ENCODE measurements at places on chromosomes 11 and 22. TPM values are rescaled to one million over a fixed set of nuclear protein-coding genes. Genes with fewer than 3 reads are reported as not detected.

Gene OR52I1
- 5.5 TPM for total RNA-seq

Gene SCGB1D2
- not detected for total RNA-seq

Gene F2
- not detected for total RNA-seq

Gene TRPM5
- total RNA-seq, result not detected

Gene P4HA3
- 24.6 TPM for total RNA-seq

Gene RIC8A
- 83.3 TPM for total RNA-seq

Gene TMEM86A
- 4.3 TPM for total RNA-seq

Gene ANKK1
- 0.48 TPM for total RNA-seq

Gene XRCC6
- 123 TPM for total RNA-seq

Gene SPINDOC
- 6.0 TPM for total RNA-seq

Gene DCDC1
- total RNA-seq, result 15.4 TPM

Gene KCNQ1OT1
- total RNA-seq, result 21.9 TPM

Gene OR8G1
- 1.9 TPM for total RNA-seq

Gene OR4S1
- not detected for total RNA-seq

Gene OR52E8
- total RNA-seq, result 1.9 TPM

Gene ISX
- not detected for total RNA-seq

Gene KRTAP5-11
- total RNA-seq, result 8.9 TPM

Gene NRGN
- total RNA-seq, result not detected

Gene COMT
- total RNA-seq, result 140 TPM

Gene TMEM45B
- total RNA-seq, result 2.9 TPM

Gene PRG3
- total RNA-seq, result 5.5 TPM

Gene AQP11
- 4.1 TPM for total RNA-seq

Gene RASL10A
- total RNA-seq, result not detected

Gene SEC14L3
- total RNA-seq, result 2.9 TPM

Gene MMP27
- total RNA-seq, result not detected

Gene NXPE4
- total RNA-seq, result not detected

Gene OSBPL5
- 40.0 TPM for total RNA-seq

Gene OR51B4
- 3.1 TPM for total RNA-seq

Gene ADAMTS15
- 10.1 TPM for total RNA-seq

Gene RIMBP3C
- not detected for total RNA-seq

Gene CCDC157
- total RNA-seq, result 1.7 TPM

Gene CELSR1
- total RNA-seq, result 4.8 TPM

Gene MMP13
- total RNA-seq, result not detected

Gene TMPRSS5
- total RNA-seq, result not detected

Gene MED15
- total RNA-seq, result 24.3 TPM

Gene CCDC81
- 64.3 TPM for total RNA-seq

Gene CNTF
- total RNA-seq, result 4.3 TPM

Gene HOATZ
- 0.72 TPM for total RNA-seq

Gene AIFM3
- total RNA-seq, result not detected

Gene OR51B5
- 17.1 TPM for total RNA-seq

All from umbilical cord (tissue), 2 donors.